T-helper 2 cell (primary cell): ENCODE measurements at places on chromosomes 7 and 10.

- DNase-seq, result no peak
Observed at GRCh38 chr7:47191876-47192291, 390.0 kb downstream of the TNS3 start.

DNA sequence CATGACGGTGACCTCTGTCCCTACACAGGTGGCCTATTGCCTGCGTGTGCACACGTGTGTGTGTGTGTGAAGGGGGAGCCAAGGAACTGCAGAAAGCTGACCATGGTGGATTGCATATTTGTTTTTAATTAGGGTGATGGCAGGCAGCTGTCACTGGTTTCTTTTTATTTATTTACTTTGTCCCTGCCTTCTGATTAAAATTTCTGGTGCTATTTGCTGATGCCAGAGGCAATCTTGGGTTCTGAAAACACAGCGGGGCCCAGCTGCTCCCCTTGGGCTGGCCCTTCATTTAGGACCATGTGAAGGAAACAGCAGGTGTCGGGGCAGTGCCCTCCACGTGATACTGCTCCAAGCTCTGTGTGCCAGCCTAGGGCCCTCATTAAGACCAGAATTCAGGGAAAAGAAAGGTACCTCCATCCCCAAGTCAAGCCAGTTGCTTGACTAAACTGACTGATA is 71.3 kb upstream of the PODXL start:
- DNase-seq, result no peak

GRCh38 chr7:51792796-51793195 is 476.2 kb upstream of the COBL start:
- no peak for DNase-seq

DNA sequence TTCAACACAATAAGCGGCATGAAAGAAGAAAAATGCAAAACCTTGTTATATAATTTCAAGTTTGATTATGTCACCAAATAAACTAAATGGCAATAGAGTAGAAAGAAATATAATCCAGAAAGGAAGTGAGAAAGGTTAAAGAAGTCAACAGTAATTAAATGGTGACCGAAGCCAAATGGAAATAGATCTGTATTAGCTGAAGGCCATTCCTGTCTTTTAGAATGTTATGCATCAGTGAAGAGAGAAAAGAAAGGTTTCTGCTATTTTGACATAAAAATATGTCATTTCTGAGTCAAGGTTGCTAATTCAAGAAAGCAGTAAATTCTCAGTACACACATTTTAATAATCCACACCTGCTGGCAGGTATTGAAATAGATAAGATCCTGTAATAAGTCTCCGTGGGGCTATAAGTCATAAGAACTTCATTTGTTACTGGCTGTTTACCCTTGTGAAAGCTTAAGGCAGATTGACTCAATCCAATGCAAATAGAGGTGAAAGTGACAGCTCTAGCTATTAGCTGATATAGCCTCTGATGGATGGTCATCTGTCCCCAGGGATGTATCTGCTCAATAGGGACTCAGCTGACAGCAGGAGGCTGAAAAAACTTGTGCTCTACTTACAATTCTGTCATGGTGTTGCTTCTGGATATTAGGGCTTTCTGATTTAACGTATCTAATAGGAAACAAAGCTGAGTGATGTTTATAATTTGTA is 152.1 kb downstream of the FZD1 start:
- DNase-seq, result no peak

DNA sequence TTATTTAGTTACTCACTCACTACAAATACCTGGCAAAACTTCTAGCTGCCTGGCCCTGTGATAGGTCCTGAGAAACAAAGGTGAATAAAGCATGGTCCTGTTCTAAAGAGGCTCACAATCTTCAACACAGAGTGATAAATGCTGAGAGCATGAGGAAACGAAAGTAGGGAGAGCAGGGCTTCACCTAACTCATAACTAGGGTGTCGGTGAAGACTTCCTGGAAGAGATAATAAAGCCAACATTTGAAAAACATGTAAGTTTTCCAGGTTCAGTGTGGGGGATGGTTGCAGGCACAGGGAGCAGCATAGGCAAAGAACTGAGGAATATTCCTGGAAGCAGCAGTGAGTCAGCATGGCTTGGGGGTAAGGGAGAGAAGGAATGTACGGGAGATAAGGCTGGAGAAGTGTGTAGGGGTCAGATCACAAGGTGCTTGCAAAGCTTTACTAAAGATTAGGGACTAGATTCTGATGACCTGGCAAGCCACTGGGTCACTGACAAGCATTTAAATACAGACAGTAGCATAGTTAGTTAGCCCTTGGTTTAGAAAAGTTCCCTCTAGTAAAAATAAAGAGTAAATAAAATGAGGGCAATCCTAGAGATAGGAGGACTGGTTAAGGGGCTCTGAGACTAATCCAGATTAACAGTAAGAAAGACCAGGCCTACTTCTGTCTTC is 5.1 kb downstream of the KEL start:
- DNase-seq, result no peak

- no peak for DNase-seq
Observed at GRCh38 chr7:17660116-17660515, 280.2 kb downstream of the SNX13 start.

- DNase-seq, result no peak
Observed at GRCh38 chr10:45419676-45420025, 45.6 kb downstream of the ALOX5 start.

DNA sequence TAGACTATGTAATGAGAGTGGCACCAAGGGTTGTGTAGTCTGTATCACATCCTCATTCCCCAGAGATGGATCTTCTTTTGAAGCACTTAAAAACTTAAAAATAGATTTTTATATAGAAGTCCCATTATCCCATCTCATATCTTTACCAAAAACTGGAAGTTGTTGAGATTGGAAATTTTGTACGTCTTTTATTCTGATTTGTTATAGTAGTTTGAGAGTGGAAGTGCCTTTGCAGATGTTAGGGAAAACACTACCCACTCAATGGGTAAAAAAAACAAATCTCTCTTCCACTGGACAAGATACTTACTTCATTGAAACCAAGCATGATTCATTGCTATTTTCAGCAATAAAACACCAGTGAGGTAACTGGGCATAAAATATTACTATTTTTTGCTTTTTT is 184.4 kb downstream of the MACC1 start:
- DNase-seq, result no peak

GRCh38 chr7:78148166-78148894 is 349.8 kb downstream of the PHTF2 start:
- DNase-seq, result no peak

DNA sequence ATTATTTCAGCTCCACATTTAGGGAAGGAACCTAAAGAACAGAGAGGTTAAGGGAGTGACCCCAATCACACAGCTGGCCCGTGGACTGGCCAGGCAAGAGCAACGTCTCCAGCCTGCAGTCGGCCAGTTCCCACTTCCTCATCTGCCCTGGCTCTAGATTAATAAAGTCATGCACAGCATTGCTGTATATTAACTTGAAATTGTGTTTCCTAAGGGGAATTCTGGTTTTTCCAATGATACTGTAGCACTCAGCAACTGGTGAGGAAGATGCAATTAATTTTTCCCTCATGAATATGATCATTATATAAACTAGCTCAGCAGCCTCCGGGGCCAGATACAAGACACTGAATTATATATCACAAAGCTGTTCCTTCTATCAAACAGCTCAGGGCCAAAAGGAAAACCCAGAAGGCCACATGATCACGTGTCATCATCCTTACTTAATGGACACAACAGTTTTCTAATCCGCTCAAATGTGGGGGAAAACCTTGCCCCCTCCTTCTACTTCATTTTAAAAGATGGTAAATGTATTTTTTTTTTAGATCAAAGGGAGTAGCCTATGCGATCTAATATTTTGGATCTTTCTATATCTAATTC is 295.3 kb upstream of the PRKCQ start:
- DNase-seq, result no peak

DNA sequence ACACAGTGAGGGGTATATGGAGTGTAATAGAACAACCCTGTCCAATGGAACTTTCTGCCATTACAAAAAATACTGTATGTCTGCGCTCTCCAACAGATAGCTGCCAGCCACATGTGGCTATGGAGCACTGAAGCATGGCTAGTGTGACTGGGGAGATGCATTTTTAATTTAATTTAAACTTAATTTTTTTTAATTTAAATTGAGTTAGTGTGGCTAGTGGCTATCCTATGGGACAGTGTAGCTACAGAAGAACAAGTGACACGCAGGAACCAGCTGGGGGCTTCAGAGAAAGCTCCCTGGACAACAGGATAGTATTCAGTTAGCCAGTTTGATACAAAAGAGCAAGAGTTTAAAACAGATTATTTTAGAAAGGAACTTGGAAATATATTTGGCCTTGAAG is 408.0 kb downstream of the THSD7A start:
- DNase-seq, result no peak

DNA sequence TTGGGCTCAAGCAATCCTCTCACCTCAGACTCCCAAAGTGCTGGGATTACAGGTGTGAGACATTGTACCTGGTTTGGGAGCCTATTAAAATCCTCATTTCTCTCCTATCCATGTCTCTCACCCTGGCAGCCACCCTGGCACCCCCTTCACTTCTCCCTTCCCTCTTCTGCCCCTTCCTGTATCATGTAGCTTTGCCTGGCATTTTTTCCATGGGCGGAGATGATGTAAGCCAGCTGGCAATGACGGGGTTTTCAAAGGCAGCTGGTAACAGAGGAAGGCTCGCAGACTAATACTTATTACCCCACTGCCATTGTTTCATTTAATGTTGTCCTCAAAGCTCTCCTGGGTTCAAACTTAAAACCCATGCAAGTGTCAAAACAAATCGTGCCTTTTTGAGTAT is 61.9 kb downstream of the RGS10 start:
- DNase-seq, result no peak

DNA sequence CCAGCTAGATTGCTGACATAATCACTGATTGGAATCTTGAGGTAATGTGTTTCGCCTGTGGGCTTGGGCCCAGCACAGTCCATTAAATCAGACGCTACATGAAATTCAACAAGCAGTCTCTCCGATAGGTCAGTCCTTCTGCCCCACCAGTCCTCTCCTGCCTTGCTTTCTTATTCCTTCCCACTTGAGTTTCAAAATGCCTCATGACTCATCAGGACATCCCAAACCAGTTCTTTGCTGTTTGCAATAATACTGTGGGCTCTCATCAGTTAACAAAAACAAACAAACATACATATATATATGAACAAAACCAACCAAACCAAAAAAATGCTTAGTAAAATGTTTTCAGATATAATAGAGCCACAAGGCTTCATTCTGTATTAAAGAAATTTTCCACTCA is 599.0 kb downstream of the SORCS1 start:
- no peak for DNase-seq
